ENCODE measurements at places on chromosomes 7 and 10.

DNA sequence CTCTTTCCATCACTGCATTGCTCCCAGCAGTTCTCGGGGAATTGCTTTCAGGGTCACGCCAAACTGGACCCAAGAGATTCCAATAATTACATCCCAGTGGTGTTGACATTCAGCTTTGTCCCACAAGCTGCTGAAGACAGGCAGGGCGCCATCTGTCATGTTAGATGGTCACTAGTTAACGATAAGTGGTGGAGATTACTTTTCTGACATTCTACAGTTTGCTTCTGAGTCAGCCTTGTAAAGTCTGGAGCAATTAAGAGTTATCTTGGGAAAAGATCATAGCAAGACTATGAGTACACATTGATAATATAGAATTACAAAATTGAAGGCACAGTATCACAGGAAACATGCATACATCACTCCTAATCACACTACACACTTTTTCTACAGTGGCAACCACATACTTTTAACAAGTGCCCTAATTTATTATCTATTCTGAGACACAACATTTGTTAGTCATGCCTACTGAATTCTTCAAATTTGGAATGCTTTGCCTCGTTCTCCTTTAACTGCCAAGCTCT lies 41.9 kb downstream of the SEMA3C start:
- no peak for DNase-seq

DNA sequence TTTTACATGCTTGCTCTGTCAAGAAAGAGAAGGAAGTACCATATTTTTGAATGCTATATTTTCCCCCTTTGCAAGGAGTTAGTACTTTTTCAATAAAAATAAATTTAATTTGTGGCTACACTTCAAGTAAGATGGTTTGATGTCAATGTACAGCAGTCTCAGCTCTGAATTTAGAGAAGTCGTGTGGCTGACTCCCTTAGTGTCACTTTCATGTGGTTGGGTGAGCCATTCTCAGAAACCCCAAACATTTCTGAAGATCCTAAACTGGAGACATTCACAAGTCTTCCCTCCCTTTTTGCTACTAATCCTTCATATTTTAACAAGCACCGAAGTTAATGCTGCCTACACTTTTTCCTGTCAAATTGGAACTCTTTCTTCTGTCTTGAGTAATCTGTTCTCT lies 244.4 kb downstream of the DYNC1I1 start:
- DNase-seq: no peak

DNA sequence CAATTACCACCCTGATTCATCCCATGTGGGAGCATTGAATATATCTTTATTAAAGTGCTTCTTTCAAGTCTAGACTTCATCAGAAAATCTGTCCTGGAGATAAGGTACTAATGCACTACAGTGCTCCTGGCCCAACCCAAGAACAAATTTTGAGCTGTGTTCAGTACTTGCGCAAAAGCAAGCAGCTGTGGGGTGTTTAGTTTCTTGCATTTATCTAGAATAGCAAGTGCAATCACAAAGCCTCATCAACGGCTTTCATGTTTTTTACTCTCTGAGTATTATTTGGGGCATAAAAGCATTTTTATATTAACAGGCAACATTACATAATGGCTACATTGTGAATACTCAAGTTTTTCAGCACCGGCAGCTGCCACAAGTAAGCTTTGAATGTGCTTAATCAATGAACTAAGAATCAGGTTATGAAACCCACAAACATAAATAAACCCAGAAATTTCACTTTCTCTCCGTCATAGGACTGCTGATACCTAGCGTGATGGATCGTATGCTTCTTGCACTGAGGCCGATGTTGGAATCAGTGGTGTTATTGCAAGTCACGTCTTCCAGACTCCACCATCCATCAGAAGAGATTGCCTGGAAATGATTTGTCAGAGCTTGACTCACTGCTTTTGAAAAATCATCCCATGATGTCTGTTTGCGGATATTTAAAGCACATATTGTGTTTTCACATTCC lies 113.1 kb downstream of the CTTNBP2 start:
- DNase-seq: no peak

DNA sequence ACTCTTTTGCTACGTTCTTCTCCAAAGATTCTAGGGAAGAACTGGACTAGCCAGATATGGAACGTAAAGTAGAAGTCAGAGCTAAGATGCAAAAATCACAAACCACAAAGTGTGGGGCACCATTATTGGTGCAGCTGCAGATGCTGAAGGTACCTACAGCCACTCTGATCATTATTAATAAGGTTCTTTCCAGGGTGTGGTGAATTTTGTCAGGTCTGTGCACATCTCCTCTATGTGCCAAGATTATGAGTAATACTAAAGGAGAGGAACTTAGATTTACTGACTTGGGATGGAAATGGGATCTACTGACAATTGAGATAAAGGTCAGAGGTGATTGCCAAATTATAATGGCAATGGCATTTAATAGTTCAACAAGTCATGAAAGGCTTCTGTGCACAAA lies 148.2 kb downstream of the RAPGEF5 start:
- no peak for DNase-seq

GRCh38 chr7:28180031-28180363 lies 598 bp downstream of the JAZF1 start:
- no peak for DNase-seq

GRCh38 chr10:101031796-101032636 lies 982 bp downstream of the SFXN3 start:
- DNase-seq: peak; percentile 40

DNA sequence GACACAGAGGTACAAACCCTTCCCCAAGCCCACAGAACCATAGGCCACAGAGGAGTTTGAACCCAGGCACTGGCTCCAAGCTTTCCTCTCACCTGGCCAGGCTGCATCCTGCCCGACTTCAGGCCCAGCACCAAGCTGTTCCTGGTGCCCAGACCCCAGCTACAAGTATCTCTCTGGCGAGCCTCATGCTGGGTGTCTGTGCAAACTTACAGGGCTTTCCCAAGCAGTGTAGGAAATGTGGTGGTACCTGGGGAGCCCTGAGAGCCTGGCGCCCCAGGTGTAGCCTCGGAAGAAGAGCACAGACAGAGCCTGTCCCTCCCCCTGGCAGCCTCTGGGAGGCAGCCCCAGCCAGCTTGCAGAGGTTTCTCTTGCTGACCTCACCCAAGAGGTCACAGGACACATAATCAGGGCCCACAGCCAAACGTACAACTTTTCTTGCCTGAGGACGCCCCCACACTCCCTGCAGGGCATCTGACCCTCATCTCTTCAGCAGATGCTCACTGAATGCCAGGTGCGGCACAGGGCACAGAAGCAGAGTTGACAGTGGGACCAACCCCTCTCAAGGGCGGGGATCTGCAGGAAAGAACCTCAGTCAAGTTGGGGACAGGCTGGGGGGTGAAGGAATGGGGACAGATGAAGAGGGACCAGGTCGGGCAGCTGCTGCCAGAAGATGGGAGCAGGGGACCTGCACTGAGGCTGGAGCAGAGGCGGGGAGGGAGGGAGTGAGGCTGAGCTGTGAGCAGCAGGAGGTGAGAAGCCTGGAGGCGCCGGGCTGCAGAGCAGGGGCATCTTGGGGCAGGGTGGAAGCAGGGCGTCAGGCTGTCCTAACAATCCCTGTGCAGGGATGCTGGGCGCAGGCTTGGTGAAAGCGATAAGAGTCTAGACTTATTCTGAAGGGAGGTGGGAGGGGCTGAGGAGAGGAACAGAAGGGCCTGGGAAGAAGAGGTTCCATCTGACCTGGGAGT lies 16.3 kb upstream of the MYL7 start:
- no peak for DNase-seq

DNA sequence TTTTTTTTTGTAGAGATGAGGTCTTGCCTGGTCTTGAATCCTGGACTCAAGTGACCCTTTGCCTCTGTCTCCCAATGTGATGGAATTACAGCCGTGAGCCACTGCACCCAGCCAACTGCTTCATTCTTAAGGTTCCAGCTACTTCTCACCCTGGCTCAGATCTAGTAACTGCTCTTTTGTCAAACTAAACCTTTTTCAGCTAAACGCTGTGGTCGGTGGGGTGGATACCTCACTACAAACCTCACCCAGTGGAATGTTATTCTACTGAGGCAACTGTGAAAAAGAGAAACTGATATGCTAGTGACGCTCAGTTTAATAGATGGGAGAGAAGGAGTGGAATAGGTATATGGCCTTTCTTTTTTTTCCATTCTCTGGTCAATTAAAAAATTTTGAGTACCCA lies 1.7 kb upstream of the MRLN start:
- DNase-seq: no peak

DNA sequence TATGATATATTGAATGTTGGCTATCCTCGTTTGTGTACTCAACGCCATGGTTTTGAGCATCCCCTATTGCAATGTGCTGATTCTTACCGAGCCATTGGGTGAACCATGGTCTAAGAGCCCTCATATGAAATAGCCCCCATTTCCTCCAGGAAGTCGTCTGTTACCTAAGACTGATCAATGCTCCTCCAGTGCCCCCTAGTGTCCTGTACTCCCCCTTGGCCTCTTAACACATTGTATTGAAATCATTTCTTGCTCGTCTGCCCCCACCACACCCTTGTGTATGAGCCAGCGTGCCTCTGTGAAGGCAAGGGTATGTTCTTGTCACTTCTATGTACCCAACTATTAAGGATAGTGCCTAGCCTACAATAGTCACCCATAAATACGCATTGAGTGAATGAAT lies 11.2 kb upstream of the SLC35B4 start:
- DNase-seq: no peak

DNA sequence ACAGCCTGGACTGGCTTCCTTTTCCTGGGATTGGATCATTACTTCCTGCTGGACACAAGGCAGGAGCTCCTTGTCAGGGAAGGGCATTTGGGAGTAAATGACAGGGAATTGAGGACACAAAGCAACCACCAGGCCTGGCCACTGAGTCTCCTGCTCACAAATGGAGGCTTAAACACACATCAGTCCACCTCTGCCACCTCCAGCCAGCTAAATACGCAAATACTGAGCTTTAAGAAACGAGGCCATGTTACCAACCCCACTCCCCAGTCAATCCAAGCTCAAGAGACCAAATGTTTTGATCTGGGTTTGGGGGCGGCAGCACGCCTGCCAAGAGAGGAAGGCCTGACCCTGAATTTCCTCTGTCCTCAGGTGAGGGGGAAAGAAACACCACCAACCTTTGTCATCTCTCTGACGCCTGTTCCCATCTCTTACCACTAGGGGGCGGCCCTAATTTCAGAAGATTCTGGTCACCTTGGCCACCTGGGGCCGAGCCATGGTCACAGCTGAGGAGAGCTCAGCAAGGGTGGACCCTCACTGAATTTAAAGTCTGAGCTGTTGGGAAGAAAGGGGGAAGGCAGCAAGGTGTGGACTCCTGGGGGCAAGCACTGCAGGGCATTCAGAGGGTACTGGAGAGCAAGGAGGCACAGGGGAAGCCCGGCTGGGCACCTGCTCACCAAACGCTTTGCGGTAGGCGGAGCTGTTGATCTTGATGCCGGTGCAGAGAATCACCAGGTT lies 16.5 kb downstream of the AIFM2 start:
- no peak for DNase-seq

GRCh38 chr7:24824896-24825295 lies 67.6 kb upstream of the GSDME start:
- no peak for DNase-seq

DNA sequence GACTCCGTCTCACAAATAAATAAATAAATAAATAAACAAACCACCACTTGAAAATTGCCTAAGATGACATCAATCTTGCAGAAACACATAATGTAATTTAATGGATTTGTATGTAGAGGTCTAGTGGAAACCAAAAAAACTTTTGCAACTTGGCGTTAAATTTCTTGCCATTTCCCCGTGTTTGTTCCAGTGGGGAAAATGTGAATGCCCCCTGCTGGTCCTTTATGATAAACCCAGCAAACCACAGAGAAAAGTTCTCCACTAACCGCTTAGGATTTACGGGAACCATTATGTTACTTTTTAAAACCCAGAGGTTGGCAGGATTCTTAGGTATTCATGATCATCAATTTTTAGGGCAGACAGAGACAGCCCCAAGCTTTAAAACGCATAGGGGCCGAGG lies 32.5 kb downstream of the LAMB4 start:
- no peak for DNase-seq

DNA sequence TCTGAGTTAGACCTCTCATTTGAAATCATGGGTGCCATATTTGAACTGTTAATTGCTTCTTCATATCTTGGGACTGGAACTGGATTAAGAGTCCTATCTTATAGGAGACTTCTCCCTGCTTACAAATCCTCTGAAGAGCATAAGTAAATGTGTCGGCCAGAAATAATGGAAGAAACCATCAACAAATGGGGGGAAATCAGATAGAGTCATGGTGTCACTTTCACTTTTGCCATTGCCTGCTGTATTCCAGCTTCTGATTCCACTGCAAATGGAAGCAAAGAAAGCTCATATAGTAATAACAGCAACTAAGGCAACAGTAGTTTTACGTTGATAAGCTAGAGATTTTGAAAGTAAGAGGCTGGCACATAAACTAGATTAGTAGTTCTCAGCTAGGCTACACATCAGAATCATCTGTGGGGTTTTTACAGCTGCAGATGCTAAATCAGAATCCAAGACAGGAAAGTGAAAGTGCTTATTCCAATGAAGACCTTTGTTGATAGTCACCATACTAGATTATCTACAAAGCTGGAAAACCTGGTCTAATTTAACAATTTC lies 12.3 kb upstream of the CRPPA start:
- DNase-seq: no peak

- no peak for DNase-seq
Observed at GRCh38 chr10:6770846-6771245, 190.8 kb upstream of the PRKCQ start.

- no peak for DNase-seq
Observed at GRCh38 chr10:31761156-31761555, 167.5 kb downstream of the ARHGAP12 start.

DNA sequence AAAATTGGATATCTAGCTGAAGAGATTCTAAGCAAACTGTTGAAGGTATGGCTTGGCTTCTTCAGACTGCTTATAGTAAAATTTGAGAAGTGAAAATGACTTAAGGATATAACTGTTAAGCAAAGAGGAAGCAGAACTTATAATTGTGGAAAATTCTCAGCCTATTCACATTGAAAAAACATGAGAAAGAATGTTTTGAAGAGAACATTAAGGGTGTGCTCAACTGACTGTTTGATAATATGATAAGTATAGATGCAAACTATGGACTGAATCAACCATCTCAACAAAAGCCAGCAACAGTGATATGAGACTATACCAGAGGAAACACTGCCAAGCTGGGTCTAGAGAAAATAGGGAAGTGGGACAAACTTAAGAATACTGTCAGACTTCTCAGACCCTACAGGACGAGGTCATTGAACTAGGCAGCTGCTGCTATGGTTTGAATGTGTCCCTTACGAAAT lies 133.1 kb upstream of the PPP1R3A start:
- DNase-seq: no peak

DNA sequence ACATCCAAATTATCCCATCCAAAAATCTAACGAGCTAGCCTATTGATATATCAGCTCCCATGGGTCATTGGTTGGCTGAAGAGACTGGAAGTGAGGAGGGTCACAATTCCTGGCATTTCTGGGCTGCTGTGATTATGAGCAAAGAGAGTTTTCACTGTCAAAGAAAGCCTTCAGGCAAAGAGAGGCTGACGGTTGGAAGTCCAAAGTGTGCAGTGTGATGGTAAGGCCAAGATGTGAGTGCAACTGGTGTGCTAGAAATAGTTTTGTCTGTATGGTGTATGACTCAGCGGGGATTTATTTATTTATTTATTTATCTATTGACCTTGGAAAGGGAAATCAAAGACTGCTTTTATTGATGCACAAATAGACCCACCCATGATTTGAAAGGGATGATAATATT lies 75.0 kb downstream of the AASS start:
- no peak for DNase-seq
